Stimulated activated CD8-positive, alpha-beta memory T cell treated with anti-CD3 and anti-CD28 coated beads, Interleukin-2, amount 100 ng/mL, for 48 hours (primary cell): ENCODE measurements at places on chromosomes 5 and 9.

DNA sequence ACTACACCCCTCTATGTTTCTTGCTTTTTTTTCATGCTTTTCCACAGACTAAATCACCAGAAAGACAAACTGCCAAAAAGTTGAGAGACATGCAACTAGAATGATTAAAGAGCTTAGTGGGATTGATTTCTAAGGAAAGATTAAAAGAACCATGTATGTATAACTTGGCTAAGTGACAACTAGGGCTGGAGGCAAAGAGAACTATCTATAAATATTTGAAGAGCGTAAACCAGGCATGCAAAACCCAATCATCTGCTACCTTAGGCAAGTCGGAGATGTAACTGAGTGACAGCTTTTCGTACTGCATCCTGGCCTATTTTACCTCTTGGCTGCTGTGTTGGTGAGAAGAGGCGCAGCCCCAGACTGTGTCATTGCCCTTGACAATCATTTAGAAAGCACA lies 121.0 kb upstream of the TLX3 start:
- DNase-seq, result no peak

- no peak for DNase-seq
These were observed 11.9 kb downstream of the GSN start for GRCh38 chr9:121279776-121280388.

GRCh38 chr9:123631862-123632261 lies 275.9 kb downstream of the CRB2 start:
- no peak for DNase-seq

DNA sequence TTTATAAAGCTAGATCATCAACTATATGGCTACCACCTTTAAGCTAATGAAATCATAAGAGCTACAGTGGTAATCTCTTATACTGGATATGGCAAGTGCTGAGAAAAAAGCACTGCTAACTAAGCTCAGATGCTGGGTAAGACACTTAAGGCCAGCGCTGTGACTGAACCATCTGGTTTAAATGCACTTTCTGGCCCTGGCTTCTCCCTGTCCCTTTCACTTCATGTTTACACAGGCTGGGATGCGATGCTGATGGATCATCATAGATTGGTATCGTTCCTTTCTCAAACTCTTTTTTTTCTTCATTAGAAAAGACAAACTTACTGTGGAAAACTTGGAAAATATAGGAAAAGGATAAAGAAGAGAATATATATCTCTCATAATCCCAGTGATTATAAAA lies 52.3 kb downstream of the KIF24 start:
- DNase-seq, result no peak
